ENCODE measurements at places on chromosomes 2 and 18. TPM values are rescaled to one million over a fixed set of nuclear protein-coding genes. Genes with fewer than 3 reads are reported as not detected.

GRCh38 chr18:48660346-48661228, 121.8 kb downstream of the CTIF start:
- DNase-seq: peak; percentile 49

DNA sequence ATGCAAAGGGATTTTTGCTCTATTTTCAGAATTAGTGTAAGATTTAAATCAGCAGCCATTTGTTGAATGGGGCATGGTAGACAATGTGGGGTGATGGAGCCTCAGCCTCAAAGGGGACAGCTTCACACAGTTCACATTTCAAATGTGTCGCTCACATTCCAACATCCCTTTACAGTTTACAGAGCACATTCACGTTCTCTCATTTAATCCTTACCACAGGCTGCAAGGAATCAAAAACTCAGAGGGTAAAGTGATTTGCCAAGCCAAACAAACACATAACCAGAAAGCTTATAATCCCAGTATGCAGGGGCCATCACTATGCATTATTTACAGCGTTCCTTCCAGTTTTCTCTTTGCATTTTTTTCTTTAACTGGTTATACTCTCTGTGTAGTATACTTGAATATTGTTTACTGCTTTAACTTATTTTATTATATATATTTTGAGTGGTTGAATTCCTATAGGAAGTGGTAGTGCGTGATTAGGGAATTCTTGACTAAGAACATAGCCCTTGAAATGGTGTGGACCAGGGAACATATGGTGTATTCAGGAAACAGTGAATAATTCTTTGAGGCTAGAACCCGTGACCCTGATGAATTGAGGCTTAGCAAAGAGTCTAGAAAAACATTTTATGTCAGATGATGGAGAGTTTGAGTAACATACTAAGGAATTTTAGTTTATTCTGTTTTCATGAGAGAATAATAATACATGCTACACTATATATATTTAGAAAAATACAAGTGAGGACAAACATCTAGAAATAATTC, 18.1 kb upstream of the TAF1B start:
- DNase-seq: no peak

GRCh38 chr2:100321866-100322820, at the start of gene LONRF2:
TSS of gene LONRF2 (minus strand) at chr2:100322501. CDS start at chr2:100322093, 408 bp downstream.
- peak; percentile 78 for DNase-seq

GRCh38 chr2:115161771-115162493, 719.5 kb downstream of the DPP10 start:
- peak; percentile 76 for DNase-seq

The PFN4 gene
- 0.84 TPM for polyA plus RNA-seq
